NCI-H2081 (cell line): ENCODE measurements at places on chromosomes 12 and 14.

- DNase-seq, result no peak
Measured at GRCh38 chr12:28550757-28551704, 360.8 kb downstream of the CCDC91 start.

GRCh38 chr12:122643207-122643805, 59.9 kb downstream of the HCAR2 start:
- DNase-seq, result no peak

- DNase-seq, result no peak
Measured at GRCh38 chr12:19010087-19010486, 119.4 kb upstream of the PLEKHA5 start.

DNA sequence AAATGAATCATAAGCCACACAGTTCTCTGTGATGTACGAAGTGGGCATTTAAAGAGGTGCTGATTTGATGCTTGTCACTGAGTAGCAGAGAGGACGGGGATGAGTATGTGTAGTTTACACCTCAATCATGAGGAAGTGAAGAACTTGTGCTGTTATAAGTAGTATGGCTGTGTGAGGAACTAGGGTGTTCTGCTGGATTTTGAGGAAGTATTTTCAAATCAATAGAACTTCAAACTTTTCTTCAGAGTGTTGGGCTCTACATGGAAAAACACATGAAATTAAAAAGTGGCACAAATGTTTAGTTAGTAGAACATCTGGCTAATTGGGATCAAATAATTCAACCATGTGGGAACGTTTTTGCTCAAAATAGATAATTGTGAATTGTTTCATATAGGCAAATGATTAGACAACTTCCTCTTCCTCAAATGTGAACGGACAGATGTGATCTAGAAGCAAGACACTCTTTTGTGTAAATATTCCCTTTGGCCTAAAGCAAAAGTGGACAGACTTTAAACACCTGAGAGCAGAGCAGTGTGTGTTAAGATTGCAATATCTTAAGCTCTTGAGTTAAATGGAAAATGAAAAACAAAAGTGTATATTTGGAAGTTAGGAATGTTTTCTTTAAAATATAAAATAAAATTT, 168.5 kb downstream of the NAV3 start:
- no peak for DNase-seq

- no peak for DNase-seq
Measured at GRCh38 chr12:45257185-45257930, 41.5 kb downstream of the ANO6 start.

GRCh38 chr14:76761136-76761959, at the start of gene VASH1:
Gene VASH1, plus strand, starts transcription at chr14:76761468. Its CDS starts 1,354 bp downstream, at chr14:76762822.
- peak; percentile 71 for DNase-seq

DNA sequence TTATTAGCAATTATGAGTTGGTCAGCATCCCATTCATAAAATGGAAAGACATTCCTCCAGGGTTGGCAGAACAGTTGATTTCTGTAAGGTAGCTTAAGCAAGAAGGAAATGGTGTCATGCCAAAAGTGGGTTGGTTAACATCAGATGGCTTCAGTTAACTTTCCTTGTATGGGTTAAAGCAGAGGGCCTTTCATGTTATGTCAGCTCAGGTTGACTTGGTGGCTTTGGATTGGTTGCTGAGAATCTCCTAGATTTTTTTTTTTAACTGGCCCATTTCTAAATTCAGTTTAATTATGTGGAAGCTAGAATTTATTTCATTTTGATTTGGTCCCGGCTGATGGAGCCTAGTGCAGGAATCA, 87.8 kb downstream of the BBS10 start:
- DNase-seq, result no peak

GRCh38 chr14:89401761-89402160, 15.3 kb downstream of the FOXN3 start:
- DNase-seq, result peak; percentile 18

GRCh38 chr12:4031703-4032291, 158.6 kb upstream of the PARP11 start:
- DNase-seq, result no peak

- no peak for DNase-seq
Measured at GRCh38 chr14:83260751-83261150, 1727.1 kb upstream of the SEL1L start.

DNA sequence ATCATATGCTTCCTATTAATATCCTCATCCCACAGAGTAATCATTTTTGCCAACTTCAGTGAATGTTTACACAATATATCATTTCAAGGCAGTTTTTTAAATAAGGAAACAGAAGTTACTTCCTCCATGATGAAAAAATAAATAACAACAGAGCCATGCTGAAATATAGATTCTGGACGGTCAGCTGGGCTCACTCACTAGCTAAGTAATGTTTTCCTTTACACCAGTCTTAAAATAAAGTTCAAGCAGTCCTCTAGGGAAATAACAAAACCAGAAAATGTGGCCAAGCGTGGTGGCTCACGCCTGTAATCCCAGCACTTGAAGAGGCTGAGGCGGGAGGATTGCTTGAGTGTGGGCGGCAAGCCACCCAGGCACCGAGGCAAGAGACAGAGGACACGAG, 28.7 kb downstream of the AICDA start:
- DNase-seq, result no peak

GRCh38 chr12:40336573-40337199, 111.9 kb downstream of the LRRK2 start:
- DNase-seq, result peak; percentile 20

DNA sequence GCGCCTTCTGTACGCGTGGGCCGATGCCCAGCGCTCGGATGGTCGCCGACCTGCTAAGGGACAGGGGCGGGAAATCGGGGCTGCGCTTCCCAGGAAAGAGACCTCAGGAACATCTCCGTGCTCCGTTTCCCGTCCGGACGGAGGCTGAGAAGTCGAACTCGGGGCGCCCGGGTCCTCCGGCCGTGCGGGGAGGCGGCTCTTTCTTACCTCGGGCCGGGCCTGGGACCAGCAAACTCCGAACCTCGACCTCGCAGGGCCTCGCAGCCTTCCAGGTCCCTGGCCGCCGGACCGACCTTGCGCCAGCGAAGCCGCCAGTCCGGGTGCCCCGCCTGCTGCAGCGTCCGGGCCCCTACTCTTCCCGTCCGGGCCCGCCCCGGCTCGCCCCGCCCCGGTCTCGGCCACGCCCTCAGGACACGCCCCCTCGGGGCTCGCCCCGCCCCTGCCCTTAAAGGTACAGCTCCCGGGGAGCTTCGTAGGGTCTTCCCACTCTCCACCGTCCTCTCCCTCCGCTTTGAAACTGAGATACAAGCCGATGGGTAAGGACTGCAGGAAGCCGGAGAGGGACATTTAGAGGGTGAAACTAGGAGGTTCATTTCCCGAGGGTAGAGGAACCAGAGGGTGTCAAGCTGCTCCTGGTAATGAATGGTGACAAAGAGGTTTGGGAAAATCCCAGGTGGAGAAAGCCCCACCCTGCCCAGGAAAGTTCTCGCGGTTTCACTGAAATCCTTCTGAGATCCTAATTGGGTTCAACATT, at the start of gene SLC8B1:
TSS of gene SLC8B1 (minus strand) at position 324 of the 754 bp plus-strand sequence. CDS start 2,231 bp downstream, outside the sequence.
- peak; percentile 41 for DNase-seq

- no peak for DNase-seq
Measured at GRCh38 chr12:1474041-1474573, 120.3 kb downstream of the FBXL14 start.

DNA sequence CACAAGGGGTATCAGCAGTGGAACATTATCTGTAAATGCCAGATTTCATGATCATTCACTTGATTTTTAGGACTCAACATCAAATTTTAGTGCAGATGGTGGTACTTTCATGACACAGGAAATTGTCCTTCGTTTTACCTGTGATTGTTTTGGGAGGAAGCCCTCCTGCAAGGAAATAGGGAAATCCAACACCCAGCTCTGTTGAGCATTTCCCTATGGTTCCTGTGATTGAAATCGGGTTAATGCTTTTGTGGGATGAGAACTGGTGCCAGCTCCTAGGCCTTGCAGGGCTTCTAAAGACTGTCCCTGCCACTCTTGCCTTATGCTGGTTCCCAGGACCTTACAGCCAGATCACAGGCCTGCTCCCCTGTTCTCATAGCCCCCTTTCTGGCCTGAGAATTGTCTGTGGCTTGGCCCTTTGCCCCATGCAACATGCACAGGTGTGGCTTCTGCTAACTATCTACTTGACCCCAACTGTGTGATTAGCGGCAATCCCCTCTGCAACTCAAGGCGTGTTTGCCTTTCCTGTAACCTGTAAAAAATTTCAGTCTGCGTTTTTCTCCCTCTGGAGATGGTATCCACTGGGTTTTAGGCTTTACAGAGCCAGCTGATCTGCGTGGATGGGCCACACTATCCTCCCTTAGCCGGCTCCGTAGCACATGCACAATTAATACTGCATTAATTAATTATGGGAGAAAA, 112.5 kb downstream of the ETV6 start:
- DNase-seq, result peak; percentile 30

DNA sequence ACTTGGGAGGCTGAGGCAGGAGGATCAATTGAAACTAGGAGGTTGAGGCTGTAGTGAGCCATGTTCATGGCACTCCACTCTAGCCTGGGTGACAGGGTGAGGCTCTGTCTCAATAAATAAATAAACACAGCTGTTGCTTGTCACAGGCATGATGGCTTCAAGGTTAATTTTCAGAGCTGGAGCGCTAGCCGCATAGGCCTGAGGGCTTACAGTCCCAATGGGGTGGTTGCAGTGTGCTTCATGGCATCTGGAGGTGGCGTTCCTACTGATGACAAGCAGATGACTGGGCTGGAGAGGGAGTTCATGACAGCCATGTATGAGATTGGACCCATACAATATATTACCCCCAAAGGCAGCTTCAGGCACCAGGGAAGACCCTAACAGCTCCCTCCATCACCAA, 1.6 kb upstream of the FMNL3 start:
- DNase-seq, result no peak

DNA sequence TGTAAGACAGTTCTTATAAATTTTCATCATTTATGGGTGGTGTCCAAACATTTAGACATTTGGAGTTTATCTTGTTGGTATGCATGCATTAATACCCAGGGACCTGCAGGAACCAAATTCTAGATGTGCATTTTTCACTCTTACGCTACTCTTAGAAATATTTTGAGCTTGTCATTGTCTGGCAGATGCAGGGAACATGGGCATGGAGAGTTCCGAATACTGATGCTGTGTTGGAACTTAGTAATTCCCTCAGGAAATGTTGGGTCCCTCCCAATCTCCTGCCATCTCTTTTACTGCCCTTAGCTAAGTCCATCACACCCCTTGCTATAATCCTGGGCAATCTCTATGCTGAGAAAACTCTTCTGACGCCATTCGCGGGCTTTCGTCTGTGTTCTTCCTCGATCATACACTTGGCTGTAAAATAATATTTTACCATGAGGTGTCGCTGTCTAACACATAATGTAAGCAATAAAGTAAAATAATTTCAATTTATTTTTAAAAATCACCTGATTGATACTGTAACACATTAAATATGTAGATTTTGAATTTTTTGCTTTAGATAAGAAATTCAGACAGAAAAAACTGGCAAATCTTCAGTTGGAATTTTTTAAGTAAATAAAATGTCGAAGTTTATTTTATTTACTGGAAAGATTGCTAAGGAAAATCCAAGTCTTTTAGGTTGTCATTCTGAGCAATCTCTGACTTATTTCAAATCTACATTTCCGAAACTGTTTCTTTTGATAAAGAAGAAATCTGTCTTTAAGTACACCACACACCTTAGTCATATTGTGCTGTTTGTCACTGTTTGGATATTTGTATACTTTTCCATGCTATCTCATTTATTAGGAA, 304.1 kb upstream of the SSTR1 start:
- peak; percentile 47 for DNase-seq

DNA sequence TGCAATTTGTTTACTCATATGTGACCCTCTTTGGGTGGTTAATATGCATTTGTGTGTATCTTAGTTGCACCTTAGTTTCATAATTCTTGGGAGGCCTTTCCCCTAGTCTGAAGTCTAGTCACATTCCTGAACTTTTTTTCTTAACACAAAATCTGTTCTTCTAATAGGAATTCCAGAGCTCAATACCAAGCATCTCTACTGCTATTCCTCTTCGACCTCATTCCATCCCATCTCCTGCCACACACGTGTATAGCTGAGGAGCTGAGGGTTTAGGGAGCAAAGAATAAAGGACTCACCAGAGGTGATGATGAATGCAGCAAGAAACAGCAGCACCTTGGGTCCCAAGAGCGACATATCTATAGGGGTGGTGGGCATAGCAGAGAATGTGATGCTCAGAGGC, 875 bp downstream of the MFAP5 start:
- DNase-seq, result no peak

- no peak for DNase-seq
Measured at GRCh38 chr14:88452231-88452630, 66.8 kb downstream of the SPATA7 start.

DNA sequence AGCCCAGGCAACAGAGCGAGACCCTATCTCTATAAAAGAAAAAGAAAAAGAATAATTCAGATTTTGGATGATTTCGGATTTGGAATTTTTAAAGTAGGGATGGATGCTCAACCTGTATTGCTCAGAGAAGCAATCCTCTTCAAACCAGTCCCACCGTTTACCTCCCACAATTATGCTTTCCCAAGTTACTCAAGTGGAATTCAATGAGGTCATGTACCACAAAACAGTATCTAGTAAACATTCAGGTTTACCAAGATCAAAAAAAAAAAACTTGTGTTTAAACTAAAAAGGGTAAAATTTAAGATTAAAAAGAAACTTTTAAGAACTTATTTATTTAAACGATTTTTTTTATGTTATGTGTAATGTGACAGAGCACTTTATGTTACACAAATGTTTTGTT, 2.5 kb downstream of the KDM5A start:
- DNase-seq, result no peak

DNA sequence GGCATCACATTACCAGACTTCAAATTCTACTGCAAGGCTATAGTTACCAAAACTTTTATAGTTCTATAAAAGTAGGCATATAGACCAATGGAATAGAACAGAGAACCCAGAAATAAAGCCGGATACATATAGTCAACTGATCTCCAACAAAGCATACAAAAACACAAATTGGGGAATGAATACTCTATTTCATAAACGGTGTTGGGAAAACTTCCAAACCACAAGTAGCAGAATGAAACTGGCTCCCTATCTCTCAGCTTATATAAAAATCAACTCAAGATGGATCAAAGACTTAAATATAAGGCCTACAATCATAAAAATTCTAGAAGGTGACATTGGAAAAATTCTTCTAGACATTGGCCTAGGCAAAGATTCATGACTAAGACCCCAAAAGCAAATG, 187.9 kb upstream of the PLXNC1 start:
- no peak for DNase-seq

- DNase-seq, result no peak
Measured at GRCh38 chr12:13103391-13104033, at the start of gene GSG1. Gene GSG1, minus strand, starts transcription at chr12:13103667. Its CDS starts 155 bp downstream, at chr12:13103512.

- peak; percentile 30 for DNase-seq
Measured at GRCh38 chr12:116697716-116698115, 40.2 kb downstream of the SPRING1 start.

GRCh38 chr14:71703477-71703876, 228.8 kb upstream of the RGS6 start:
- DNase-seq, result no peak

- DNase-seq, result no peak
Measured at GRCh38 chr12:123142921-123143735, 7.8 kb downstream of the PITPNM2 start.

- DNase-seq, result no peak
Measured at GRCh38 chr14:21825845-21826244, 152.2 kb upstream of the OR4E1 start.

DNA sequence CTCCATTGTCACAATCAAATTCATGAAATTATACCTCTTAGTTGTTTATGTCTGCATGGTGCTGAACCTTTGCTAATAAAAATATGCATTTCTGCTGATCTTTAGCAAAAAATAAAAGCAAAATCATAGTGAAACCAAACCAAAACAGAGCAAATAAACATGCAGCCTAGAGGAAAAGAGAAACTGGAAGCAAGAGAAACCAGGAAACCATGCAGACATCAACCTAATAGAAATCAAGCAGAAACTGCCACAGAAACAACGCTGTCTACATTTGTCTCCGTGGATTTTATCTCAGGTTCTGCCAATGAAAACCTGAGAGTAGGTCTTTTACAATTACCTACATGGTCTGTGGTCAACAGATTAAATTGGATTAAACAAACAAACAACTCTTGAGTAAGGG, 173.7 kb downstream of the SYT10 start:
- DNase-seq, result no peak
